ENCODE measurements at places on chromosomes 2 and 18. TPM values are rescaled to one million over a fixed set of nuclear protein-coding genes. Genes with fewer than 3 reads are reported as not detected.

Gene ITPRIPL1
- total RNA-seq: 0.20 TPM

Gene RNF125
- total RNA-seq: 9.0 TPM

Gene TRIM43
- total RNA-seq: not detected

Gene ZNF512
- total RNA-seq: 6.7 TPM

Gene ANKRD30BL
- not detected for total RNA-seq

Gene FAM98A
- 23.6 TPM for total RNA-seq

Gene NEB
- 0.91 TPM for total RNA-seq
